ENCODE measurements at places on chromosomes 2 and 18.
A peak's percentile ranks its signal among the peaks of the same experiment; 100 is the strongest.

DNA sequence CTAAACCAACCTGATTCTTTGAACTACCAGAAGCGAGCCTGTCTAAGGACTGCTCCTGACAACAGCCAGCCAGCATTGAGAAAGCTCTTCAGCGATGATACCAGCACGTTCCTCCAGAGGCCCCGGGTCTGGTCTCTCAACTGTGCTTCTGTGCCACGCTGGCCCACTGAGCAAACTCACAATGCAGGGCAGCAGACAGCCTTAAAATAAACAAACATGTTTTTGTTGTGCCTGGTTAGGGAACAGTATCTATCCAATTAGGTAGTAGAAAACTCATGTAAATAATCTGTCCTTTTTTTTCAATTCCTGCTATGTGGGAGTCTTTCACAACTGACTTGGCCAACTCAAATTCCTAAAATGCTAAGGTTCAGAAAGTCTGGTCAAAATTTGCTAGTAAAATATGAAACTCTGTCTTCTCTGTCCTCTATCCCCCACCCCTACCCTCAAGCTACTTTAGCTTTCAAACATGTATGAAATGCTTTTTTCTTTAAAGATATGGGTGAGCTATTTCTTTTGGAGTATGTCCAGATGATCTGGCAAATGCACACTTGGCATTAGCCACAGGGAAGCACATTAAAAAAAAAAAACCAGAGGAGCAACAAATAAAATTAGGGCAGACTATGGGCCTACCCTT lies 21.4 kb upstream of the EML4 start:
- no peak for DNase-seq

GRCh38 chr2:241777686-241778627 lies 1.3 kb downstream of the GAL3ST2 start:
- DNase-seq = no peak

- no peak for DNase-seq
Observed at GRCh38 chr2:8679567-8679826, 2.4 kb upstream of the ID2 start.

- DNase-seq = peak; percentile 94
Observed at GRCh38 chr2:46847185-46847710, 68.4 kb downstream of the MCFD2 start.

- no peak for DNase-seq
Observed at GRCh38 chr2:98601532-98602132, 6.7 kb downstream of the COA5 start.

DNA sequence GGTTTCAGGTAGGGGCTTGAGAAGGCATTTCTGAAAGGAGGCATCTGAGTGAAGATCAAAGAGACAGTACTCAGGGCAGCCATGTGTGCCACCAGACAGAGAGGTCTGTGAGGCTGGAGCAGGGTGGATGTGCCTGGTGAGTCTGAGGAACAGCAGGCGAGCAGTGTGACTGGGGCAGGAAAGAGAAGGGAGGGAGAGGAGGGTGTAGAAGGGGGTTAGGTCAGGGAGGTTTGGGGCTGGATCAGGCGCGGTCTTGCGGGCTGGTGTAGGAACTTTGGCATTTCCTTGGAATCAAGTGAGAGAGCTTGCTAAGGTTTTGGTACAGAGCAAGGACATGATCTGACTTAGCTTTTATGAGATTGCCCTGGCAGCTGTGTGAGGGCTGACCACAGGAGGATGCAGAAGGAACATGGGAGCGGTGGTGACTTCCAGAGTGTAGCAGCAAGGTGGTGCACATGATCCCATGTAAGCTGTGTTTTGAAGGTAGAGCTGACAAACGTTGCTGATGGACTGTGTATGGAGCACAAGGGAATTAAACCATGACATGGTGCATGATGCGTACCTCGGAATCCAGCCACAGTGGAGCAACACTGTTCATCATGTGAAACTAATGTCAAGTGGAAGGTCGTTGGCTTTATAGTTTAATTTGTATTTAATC lies 13.9 kb downstream of the RAB31 start:
- no peak for DNase-seq

Measured in fibroblast of skin of left biceps (primary cell).